Activated CD8-positive, alpha-beta T cell treated with anti-CD3 and anti-CD28 coated beads for 36 hours (primary cell): ENCODE measurements at places on chromosomes 6 and 20. TPM values are rescaled to one million over a fixed set of nuclear protein-coding genes. Genes with fewer than 3 reads are reported as not detected.

DNA sequence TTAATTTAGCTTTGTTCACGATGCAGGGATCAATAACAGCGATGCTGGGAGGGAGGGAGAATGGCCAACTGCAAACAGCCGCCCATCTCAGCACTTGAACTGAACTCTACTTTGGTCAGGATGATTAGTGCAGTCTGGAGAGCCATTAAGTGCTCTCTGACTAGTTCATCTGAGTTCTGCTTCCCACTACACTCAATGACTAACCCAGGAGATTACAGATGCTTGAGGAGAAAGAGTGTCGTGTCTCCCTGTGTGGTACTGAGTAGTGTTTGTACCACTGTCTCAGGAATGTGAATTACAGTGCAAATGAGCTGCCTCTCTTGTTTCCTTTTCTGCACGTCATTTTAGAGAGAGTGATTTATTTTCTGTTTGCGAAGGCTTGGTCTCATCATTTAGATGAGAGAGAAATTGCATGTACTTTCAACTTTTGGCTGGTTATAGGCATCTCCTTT is 23.5 kb downstream of the CARMIL1 start:
- no peak for DNase-seq
- H3K27ac ChIP-seq, result no peak overlapping the region
- no peak overlapping the region for H3K4me3 ChIP-seq
- H3K27me3 ChIP-seq, result no peaks in the 10 kb centered on the region
- H3K4me1 ChIP-seq, result peaks cover 10% of the 10 kb centered on the region

ULBP1 gene
- total RNA-seq, result 2.5 TPM

- H3K36me3 ChIP-seq, result no peaks in the 10 kb centered on the region
- H3K27ac ChIP-seq, result no peak overlapping the region
- no peak for DNase-seq
- H3K27me3 ChIP-seq, result peaks cover 1% of the 10 kb centered on the region
- H3K4me3 ChIP-seq, result no peak overlapping the region
Measured at GRCh38 chr6:119728935-119729334, 379.4 kb upstream of the MAN1A1 start.

DNA sequence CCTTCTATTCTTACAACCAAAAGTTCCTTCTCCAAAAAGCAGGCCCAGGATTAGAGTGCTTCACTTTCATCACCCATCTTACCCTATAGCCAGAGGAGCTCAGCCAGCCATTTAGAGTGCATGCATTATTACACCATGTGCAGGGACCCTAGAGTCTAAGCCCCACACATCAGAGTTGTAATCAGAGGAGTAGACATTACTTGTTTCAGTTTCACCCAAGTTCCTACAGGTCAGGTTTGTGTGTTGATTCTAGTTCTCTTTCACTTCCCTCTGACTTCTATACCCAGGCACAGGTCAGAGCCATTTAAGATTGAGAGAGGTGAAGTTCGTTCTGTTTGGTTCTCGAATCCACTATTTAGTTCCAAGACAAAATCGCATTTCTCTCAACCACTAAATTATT is 16.3 kb upstream of the ARFGEF3 start:
- H3K27ac ChIP-seq, result no peak overlapping the region
- no peak overlapping the region for H3K4me3 ChIP-seq
- peaks cover 22% of the 10 kb centered on the region for H3K27me3 ChIP-seq
- H3K4me1 ChIP-seq, result no peaks in the 10 kb centered on the region
- H3K36me3 ChIP-seq, result no peaks in the 10 kb centered on the region
- DNase-seq, result no peak

- no peak overlapping the region for H3K4me3 ChIP-seq
- no peak for DNase-seq
- peaks cover 7% of the 10 kb centered on the region for H3K27me3 ChIP-seq
- no peaks in the 10 kb centered on the region for H3K36me3 ChIP-seq
- H3K4me1 ChIP-seq, result no peaks in the 10 kb centered on the region
Measured at GRCh38 chr6:2514965-2515543, 235.7 kb downstream of the MYLK4 start.

GRCh38 chr6:169800668-169801395 is 49.4 kb downstream of the ERMARD start:
- no peak overlapping the region for H3K4me3 ChIP-seq
- DNase-seq, result no peak
- H3K27ac ChIP-seq, result no peak overlapping the region
- H3K36me3 ChIP-seq, result no peaks in the 10 kb centered on the region
- H3K27me3 ChIP-seq, result peaks cover 42% of the 10 kb centered on the region

CDC5L gene
- total RNA-seq, result 20.4 TPM

DNA sequence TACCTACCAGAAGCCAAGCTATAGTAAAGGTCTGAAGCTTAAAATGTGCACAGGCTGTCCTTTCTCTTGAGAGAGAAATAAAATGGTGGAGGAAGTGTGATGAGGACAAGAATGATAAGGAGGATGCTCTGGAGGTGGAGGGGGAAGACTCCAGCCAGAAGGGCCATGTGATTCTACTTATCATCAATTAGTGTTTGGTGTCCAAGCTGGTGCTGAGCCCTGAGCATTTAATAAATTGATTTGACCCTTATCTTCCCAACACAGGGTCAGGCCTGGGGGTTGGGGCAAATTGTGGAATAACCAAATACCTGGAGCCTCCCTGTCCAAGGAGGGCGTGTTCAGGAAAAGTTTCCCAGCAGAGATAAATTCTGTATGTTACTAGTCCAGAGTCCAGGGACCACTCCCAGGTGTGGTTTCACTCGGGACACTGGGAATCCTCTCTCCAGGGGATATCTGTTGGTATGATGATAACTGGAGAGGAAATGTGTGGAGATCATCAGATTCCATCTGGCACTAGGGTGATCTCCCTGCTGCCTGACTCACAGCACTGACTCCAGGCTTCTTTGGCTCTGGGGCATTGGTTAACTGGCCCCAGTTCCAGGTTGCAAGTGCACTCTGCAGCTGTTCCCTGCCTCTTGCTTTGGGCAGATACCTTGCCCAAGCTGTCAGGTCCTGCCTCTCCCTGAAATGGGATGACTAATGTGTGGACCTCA is 3.8 kb upstream of the MYBL2 start:
- H3K36me3 ChIP-seq, result peaks cover 3% of the 10 kb centered on the region
- no peaks in the 10 kb centered on the region for H3K27me3 ChIP-seq
- DNase-seq, result no peak
- H3K27ac ChIP-seq, result no peak overlapping the region

DNA sequence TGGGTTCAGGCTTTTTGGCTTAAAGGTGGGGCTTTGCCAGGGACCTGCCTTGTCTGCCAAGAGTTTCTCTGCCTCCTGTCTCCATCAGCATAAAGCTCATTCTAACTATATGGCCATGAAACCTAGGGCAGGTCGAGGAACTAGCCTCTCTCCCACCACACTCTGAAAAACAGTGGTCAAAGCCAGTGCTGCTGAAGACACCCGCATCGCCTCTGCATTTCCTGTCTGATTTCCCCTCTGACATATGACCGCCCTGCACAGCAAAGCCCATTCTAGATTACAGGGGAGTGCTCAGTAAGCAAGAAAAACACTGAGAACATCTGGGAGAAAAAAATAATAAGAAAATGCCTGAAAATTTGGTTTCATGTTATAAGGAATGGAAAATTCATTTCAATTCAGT is 573.6 kb downstream of the PRKN start:
- no peaks in the 10 kb centered on the region for H3K27me3 ChIP-seq
- DNase-seq, result no peak
- H3K27ac ChIP-seq, result no peak overlapping the region
- H3K4me3 ChIP-seq, result no peak overlapping the region
